Sigmoid colon (tissue), 7 donors: ENCODE measurements at places on chromosomes 6 and 20. TPM values are rescaled to one million over a fixed set of nuclear protein-coding genes. Genes with fewer than 3 reads are reported as not detected.

DNA sequence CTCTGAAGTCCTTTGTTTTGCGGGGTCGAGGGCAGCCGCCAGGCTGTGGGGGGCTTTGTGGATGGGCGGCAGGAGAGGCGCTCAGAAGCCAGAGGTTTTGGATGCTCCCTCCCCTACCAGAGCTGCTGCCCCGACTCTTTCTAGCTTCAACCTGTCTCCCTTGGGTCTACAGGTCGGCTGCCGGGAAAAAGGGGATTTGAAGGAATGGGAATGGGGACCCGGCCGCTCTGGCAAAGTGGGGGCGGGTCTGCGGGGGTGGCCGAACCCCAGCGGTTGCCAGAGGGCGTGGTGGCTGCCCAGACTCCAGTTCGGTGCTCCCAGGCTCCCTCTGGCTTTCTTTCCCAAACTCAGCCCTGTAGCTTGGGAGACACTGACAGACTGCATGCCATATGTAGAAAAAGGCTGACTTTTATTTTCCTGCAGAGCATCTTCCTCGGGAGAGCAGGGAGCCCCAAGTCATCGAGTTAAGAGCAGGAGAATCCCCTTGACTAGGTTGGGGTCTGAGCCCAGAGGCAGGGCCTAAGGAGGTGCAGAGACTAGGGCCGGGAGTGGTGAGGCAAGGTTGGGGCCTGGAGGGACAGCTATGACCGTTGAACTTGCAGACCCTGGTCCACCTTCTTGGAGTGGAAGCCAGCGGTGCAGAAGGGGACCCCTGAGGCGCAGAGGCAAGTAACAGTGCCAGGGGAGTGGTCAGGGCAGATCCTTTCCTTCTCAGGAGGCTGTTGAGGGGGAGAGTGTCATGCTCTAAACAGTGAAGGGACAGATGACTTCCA is 1.4 kb upstream of the PPP1R18 start:
- no peaks in the 10 kb centered on the region for H3K27me3 ChIP-seq
- DNase-seq, result peak; percentile 73
- peak overlapping the region; percentile 97 for H3K27ac ChIP-seq
- peak overlapping the region; percentile 79 for H3K4me3 ChIP-seq
- H3K36me3 ChIP-seq, result no peaks in the 10 kb centered on the region
- H3K4me1 ChIP-seq, result peaks cover 60% of the 10 kb centered on the region

HLA-DRA gene
- polyA plus RNA-seq, result 137 TPM

- no peaks in the 10 kb centered on the region for H3K36me3 ChIP-seq
- no peak for DNase-seq
- H3K4me1 ChIP-seq, result peaks cover 10% of the 10 kb centered on the region
These were observed 24.9 kb upstream of the FUCA2 start for GRCh38 chr6:143536461-143536865.

DNA sequence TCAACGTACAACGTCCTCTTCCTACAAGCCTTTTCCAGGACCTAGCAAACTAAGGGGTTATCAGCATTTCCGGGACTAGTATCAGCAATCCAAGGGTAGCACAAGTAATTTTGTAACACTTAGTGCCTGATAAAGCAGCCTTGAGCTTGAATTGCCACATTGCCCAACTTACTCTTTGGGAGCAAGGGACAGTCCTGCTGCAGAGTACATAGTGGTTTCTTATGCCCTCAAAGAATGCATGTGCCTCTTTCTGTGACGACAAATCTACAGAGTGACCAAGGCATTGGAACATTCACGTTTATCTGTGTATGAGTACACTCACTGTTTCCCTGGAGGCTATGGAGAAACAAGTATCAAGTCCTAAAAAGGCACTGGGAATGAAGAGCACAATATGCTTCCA is 3.2 kb upstream of the ID4 start:
- no peak overlapping the region for H3K4me3 ChIP-seq
- no peaks in the 10 kb centered on the region for H3K27me3 ChIP-seq
- H3K27ac ChIP-seq, result no peak overlapping the region
- H3K4me1 ChIP-seq, result peaks cover 3% of the 10 kb centered on the region
- no peak for DNase-seq

DNA sequence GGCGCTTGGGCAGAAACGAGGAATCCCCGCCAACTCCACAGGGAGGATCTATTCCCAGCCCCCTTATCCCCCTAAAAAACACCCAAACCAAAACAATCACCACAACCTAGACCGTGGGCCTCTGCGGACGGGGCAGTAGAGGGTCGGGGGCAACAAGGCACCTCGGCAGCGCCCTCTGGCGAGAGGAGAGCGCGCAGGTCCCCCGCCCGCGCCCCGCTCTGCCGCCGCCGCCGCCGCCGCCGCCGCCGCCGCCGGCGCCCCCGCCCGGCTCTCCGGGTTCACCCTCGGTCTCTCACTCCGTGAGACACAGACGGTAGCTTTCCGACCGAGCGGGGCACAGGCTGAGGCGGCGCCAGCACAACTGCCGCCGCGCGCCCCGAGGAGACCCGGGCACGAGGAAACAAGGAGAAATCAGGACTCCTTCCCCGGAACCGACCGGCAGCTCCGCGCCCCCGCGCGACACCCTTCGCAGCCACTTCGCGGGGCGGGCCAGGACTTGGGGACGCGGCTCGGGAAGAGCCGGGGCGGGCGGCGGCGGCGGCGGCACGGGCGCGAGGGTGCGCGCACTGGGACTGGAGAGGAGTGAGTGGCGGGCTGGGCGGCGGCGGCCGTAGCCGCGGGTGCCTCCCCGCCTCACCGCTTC is at the start of gene SLC35F1:
Gene SLC35F1, plus strand, starts transcription at position 307 of the 643 bp plus-strand sequence.
- no peak for DNase-seq
- H3K27me3 ChIP-seq, result peaks cover 28% of the 10 kb centered on the region
- H3K36me3 ChIP-seq, result no peaks in the 10 kb centered on the region
- H3K4me3 ChIP-seq, result peak within 1 kb of the TSS; percentile 63
- peak within 1 kb of the TSS; percentile 39 for H3K27ac ChIP-seq

- DNase-seq, result no peak
- no peak overlapping the region for H3K27ac ChIP-seq
- H3K27me3 ChIP-seq, result no peaks in the 10 kb centered on the region
These were observed 109.5 kb downstream of the SLC35F1 start for GRCh38 chr6:118016532-118016931.

- H3K36me3 ChIP-seq, result no peaks in the 10 kb centered on the region
- H3K27me3 ChIP-seq, result no peaks in the 10 kb centered on the region
- no peak for DNase-seq
- no peak overlapping the region for H3K4me3 ChIP-seq
These were observed 78.0 kb upstream of the RPS6KA2 start for GRCh38 chr6:166705069-166705468.

DNA sequence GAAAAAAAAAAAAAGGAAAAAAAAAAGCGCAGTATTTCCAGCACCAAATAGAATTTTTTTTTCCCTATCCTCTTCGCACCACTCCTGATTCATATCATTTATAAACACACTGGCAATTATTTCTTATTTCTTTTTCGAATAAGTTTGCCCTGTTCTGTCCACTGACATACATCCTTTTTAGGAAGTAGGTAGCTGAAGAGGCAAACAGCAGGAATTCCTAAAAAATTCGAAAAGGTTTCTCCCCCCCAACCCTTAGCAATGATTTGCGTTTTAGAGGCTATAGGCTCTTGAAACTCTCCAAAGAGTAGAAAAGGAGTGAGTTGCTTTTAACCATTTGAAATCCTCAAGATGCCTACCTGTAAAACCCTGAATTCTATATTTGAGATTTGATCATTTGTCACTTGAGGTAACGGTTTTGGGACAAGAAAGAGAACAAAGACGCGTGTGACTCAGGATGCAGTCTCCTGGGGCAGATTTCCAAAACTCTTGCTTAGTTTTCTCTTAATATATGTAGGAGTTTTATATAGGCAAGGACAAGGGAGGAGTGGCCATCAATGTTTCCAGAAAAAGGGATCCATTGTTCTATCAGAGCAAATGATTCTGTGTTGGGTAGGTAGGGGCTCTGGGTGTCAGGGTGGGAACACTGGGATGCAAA is 531 bp upstream of the CCN2 start:
- H3K27me3 ChIP-seq, result no peaks in the 10 kb centered on the region
- H3K4me3 ChIP-seq, result peak overlapping the region; percentile 93
- H3K36me3 ChIP-seq, result no peaks in the 10 kb centered on the region

DNA sequence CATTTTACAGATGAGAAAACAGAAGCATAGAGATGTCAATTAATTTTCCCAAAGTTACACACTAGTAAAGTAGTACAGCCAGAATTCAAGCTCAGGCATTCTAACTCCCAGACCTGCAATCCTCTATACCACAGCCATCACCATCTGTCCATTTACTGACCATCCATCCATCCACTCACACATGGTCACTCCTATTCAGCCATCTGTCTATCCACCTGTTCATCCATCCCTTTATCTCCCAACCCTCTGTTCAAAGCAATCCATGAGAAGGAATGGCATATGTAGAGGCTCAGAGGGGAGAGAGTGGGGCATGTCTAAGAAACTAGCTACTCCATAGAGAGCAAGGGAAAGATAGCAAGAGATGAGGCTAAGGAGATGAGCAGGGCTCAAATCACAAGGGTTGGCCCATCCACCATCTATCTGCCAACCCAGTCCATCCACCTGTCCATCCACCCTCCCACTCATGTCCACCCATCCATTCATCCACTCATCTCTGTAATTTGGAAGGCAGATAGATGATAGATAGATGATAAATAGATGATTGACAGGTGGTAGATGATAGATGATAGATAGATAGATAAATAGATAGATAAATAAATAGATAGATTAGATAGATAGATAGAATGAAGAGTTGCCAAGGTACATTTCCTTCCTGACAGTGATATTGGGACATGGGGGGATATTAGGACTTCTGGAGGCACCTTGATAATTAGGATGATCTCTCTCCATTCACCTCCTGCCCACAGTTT is 12.2 kb upstream of the C6orf132 start:
- no peaks in the 10 kb centered on the region for H3K27me3 ChIP-seq
- DNase-seq, result no peak
- no peak overlapping the region for H3K4me3 ChIP-seq
- no peaks in the 10 kb centered on the region for H3K36me3 ChIP-seq
- H3K27ac ChIP-seq, result no peak overlapping the region
- H3K4me1 ChIP-seq, result peaks cover 6% of the 10 kb centered on the region

- H3K27me3 ChIP-seq, result no peaks in the 10 kb centered on the region
- H3K4me3 ChIP-seq, result no peak overlapping the region
- H3K36me3 ChIP-seq, result no peaks in the 10 kb centered on the region
- no peak overlapping the region for H3K27ac ChIP-seq
- DNase-seq, result no peak
These were observed 105.2 kb downstream of the SMLR1 start for GRCh38 chr6:130932438-130932837.
